ENCODE measurements at places on chromosomes 1 and 21. TPM values are rescaled to one million over a fixed set of nuclear protein-coding genes. Genes with fewer than 3 reads are reported as not detected.

FAM72D gene
- not detected for total RNA-seq

DNA sequence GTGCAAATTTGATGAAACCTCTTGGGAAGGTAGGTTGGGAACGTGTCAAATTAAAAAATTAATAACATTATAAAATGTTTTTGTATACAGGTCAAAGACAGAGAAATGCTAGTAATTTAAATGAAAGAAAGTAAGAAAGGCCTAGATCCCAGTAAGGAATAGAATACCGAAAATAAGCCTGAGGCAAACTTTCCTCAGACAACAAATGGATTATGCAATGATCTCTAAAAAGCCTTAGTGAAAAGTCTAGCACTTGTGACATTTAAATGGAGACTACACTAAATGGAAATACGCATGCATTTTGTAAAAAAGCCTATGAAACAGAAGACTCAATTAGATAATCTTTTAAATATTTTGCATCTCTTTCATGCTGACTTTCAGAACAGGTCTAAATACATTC, 138.5 kb upstream of the ZNHIT6 start:
- DNase-seq = no peak

GRCh38 chr1:63922848-63923247, 149.0 kb downstream of the ROR1 start:
- DNase-seq = no peak

TFF2 gene
- total RNA-seq = not detected

RNU1-2 gene
- total RNA-seq = 3,866 TPM

DNA sequence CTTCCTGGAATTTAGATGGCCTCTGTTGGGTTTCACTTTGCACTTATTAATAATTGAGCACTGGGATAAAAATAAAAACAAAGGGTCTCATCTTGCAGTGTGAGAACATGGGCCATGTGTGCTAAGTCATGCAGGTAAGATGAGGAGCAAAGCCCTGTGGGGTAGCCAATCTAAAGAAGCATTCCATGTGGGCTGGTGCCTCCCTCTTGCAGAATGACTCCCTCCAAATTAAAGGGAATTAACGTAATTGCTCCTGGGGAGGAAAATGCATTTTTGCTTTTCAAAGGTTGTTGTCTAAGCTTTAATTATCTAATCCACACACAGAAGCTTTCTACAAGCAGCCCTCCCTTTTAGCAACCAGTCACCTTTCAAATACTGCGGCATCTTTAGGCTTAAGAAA, 69.8 kb downstream of the CDC14A start:
- DNase-seq = no peak

TSPAN2 gene
- 1.3 TPM for total RNA-seq

DNA sequence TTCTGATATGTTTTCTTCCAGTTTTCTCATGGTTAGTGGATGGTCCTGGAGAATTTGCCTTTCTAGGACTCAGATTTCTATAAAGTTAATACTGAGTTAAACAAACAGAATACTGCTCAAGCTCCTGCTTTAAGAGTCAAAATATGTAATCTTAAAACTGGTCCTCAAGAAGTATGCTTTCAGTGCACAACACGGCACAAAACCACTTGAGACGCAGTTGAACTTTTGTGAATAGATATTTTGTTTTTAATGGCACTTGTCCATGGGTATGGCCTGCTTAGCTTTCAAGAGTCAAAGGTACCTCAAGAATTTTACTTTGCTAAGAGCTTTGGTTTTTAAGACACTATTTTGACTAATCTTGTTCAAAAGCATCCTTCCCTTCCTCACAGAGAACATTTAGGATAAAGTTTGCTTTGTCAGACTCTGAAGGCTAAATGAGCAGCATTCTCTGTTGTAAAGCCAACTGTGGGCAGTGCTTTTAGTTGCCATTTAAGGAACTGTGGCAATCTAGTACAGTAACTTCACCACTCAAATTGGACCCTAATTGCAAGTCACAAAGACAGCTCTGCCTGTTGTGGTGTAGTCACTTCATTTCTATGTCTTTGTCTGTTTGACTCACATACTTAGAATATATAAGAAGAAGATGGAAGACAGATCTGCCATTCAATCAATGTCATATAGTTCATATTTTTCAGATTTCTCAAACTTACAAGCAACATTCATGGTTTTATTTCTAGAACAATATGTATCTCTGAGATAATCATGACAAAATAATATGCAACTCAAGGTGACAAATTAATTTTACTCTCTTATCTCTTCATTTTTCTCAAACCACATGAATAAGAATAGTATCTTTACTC, 28.8 kb downstream of the SAMD13 start:
- DNase-seq = no peak

DNA sequence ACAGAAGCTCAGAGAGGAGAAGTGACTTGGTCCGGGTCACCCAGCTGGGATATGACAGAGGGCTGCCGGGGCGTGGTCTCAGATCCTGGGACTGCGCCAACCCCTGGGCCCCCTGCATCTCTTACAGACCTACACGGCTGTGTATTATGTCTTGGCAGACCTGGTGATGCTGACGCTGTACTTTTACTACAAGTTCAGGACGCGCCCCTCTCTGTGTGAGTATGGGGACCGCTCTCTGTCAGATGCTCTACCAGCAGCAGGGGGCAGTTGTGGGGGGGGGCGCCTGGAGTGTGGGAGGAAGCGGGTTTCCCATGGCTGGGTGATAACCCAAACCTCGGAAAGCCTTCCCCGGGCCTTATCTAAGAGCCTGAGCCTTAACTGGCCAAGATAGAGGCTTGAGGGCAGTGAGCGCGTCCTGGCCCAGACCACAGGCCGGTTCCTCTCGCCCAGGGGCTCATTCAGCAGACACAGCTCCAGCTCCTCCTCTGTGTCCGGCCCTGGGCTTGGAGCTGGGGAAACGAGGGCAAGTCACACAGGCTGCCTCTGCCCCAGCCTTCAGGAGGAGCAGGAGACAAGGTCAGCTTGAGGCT, 13.3 kb downstream of the SLC66A1 start:
- DNase-seq = no peak

DNA sequence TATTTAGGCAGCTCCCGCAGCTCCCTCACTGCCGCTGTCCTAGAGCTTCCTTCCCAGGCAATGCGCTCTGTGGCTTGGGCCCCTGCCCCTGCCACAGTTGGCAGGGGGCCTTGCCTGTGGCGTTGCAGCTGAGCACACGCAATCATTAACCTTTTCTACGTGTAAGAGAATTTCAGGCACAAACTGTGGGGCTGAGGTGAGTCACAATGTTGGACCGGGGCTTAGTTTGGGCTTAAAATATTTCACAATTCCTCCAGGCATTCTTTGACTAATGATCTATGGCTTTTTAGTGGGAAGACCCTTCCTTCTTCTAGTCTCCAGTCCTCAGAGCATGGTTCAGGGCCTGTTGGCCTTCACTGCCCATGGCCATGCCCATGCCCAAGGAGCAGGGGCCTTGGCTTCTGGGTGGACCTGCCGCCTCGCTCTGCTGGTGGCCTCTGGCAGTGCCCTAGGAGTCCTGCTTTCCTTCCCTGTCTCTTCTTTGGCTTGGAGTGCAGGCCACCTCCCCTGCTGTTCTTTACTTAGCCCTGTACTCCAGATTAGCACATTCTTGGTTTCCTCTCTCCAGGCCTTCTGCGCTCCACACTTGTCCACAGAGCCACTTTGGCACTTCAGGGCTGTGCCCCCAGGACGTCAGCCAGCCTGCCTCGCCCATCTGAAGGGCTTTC, 39.2 kb downstream of the MAPKAPK2 start:
- no peak for DNase-seq

CD46 gene
- total RNA-seq = 217 TPM

DMBX1 gene
- total RNA-seq = not detected

DNA sequence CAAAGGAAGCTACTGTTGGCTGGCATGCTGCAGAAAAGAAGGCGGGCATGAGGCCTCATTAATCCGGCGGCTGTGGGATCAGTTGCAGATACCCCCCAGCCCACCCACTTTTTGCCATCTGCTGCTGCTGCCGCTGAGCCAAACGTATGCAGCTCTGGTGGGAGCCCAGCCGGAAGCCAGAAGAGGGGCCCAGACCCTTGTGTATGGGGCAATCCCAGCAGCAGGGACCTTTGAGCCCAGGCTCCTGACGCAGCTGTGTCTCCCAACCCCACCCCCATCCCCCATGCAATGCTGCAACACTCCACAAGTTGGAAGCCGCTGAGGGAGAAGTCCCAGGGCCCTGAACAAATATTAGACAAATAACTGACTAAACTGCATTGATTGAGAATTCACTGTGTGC, 106.0 kb downstream of the ELAVL4 start:
- DNase-seq = no peak

DNA sequence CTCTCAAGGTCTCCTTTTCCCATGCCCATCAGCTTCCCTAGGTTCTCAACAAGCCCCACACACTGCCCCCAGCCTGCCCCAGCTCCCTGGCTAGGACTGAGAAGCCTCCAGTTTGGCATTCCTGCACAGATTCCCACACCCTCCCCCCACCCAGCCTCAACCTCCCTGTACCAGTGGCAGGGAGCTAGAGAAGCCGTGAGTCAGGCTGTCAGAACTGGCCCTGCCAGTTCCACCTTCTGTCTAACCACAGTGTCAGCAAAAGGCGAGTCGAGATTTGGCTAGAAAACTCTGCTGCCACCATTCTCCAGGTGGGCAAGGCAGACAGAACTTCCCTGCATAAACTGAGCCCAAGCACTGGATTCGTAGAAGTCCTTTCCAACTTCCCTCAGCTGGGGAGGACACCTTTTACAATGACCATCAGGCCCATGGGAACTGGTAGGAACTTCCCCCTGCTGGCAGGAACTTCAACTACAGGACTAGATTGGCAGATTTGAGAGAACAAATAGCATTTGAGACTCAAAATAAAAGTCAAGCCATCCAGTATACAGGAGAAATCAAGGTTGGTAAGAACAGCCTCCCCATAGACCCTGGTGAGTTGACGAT, 31.0 kb downstream of the TNNT2 start:
- no peak for DNase-seq

TCHH gene
- total RNA-seq = not detected

DNA sequence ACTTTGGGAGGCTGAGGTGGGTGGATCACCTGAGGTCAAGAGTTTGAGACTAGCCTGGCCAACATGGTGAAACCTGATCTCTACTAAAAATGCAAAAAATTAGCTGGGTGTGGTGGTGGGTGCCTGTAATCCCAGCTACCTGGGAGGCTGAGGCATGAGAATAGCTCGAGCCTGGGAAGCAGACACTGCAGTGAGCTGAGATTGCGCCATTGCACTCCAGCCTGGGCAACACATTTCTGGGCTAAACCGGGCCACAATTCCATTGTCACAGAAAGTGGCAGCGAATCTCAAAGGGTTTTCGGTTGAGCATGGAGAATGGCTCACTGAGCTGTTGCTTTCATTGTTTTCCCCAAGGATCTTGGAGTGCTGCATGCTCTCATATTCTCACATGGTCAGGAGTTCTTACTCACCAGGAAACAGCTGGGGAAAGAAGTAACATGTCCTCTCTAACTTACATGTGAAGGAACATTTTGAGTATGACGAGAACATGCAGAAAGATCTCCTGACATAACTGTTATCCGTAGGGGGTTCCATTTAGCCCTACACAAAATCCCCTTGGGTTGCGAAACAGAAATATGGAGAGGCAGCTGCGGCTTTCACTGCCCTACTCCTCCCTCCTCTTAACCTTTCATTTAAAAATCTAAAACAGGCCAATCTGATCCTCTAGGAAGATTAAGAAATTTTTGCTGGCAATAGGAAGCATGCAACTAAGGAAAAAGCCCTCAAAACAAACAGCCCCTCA, 341.1 kb downstream of the PCP4 start:
- DNase-seq = no peak

DNA sequence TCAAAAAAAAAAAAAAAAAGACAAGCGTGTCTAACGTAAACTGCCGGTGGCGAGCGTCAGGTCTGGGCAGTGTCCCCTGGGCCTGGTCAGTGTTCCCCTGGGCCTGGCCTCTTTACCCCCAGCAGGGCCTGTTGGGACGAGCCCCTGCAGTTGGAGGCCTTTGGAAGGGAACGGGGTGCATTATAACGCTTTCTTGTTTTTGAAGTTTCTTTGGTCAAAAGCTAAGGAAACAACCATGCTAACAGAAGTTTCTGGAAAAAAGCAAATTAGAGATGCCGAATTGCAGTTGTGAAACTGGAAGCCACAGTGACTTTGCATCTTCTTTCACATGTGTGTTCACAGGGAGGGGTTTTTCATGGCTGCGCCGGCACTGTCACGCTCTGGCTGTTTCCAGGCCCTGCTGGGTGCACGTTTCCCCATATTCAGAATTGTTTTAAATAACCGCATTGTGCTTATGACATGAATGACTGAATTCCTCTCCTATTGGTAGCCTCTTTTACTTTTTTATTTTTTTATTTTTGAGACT, 16.0 kb downstream of the RRP1 start:
- no peak for DNase-seq

- no peak for DNase-seq
Measured at GRCh38 chr1:206442101-206442500, 28.2 kb upstream of the IKBKE start.

- no peak for DNase-seq
Measured at GRCh38 chr21:43361127-43361492, 65.8 kb downstream of the SIK1 start.

- no peak for DNase-seq
Measured at GRCh38 chr1:223737342-223737741, 25.0 kb downstream of the CAPN2 start.

TNNI3K gene
- not detected for total RNA-seq

GRCh38 chr1:112934577-112934976, 21.4 kb downstream of the SLC16A1 start:
- DNase-seq = no peak
